ENCODE measurements at places on chromosomes 12 and 14. TPM values are rescaled to one million over a fixed set of nuclear protein-coding genes. Genes with fewer than 3 reads are reported as not detected.

Gene PPP2R5C
- total RNA-seq: 88.2 TPM

Gene BEST3
- total RNA-seq: not detected

Gene CRIP2
- total RNA-seq: 148 TPM

Gene CELA1
- not detected for total RNA-seq

Gene NTF3
- total RNA-seq: 10.8 TPM

Gene ADGRD1
- total RNA-seq: 0.15 TPM

Gene GOLGA5
- 49.9 TPM for total RNA-seq

Gene KRT79
- not detected for total RNA-seq
